AG10803 (cell line): ENCODE measurements at places on chromosomes 1 and 21.

DNA sequence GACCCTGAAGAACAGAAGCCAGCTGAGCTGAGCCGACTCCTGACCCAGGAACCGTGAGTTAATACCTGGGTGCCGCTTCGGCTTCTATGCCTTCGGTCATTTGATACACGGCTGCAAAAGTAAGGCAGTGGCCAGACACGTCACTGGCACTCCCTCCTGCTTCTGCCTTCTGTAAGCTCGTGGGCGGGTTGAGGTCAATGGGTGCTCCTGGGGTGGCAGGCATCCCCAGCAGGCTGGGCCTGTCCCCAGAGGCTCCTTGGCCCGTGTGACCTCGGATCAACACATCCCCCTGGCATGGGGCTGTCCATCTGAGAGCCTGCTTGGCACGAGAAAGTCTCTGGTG is 35.7 kb upstream of the COL6A1 start:
- DNase-seq: no peak

- DNase-seq: peak; percentile 29
Observed at GRCh38 chr1:246302711-246303317, 204.3 kb downstream of the SMYD3 start.

DNA sequence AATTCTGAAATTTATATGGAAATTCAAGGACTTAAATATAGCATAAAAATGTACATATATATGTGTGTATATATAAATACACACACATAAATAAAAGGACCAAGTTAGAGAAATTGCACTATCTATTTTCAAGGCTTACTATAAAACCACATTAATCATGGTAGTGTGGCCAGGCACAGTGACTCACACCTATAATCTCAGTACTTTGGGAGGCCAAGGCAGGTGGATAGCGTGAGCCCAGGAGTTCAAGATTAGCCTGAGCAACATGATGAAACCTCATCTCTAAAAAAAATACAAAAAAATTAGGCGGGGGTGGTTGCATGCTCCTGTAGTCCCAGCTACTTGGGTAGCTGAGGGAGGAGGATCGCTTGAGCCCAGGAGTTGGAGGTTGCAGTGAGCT is 171.4 kb upstream of the GORAB start:
- no peak for DNase-seq

- DNase-seq: peak; percentile 48
Observed at GRCh38 chr1:28258628-28259251, 578 bp upstream of the SESN2 start.

DNA sequence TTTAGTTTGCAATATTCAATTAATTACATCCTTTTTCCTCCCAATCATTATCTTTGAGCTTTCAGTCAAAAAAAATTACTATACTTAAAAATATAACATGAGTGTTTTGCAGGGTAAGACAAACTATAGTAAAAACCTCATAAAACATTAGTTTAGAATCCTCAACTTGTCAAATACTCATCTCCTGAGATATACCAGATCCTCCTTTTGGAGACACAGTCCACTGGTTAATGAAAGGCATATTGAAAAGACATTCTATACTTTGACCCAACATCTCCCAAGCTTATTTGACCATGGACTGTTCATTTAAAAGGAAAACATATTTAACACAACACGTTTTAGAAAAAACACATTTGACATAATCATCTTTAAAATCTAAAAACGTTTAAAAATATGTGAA is 52.8 kb downstream of the NRIP1 start:
- no peak for DNase-seq

GRCh38 chr1:30756206-30756544 is 1.4 kb downstream of the LAPTM5 start:
- DNase-seq: no peak

DNA sequence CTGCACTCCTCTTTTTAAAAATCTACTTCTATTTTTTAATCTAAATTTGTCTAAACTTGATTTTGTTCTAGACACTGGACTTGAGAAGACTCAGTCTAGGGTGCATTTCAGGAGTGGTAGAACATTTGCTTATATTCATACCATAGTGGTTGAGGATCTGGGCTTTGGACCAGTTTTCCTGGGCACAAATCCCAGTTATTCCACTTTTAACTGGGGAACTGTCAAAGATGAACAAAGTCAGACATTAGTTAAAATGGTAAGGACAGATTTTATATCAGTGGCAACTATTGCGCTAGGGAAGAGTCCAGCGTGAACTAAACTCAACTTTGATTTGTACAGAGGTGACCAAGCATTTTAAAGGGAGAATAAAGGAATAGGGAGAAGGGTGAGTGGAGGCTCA is 102.4 kb downstream of the FMN2 start:
- peak; percentile 91 for DNase-seq

GRCh38 chr1:97833881-97834280 is 87.0 kb downstream of the DPYD start:
- DNase-seq: no peak

DNA sequence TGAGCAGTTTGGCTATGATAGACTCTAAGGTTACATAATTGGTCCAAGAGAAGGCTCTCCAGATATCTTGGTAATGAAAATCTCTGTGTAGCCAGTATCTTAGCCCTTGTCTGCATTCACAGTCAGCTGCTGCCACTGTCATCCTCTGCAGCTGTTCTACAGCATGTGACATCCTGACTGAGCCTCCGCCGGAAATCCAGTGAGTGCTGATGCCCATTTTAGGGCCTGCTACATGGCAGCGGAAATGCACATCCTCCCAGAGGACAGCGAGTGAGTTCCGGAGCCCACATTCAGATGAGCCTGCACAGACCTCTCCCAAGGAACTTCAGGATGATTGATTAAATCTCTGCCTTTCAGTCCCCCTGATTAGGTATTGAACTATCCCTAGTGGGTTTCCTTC is 237.1 kb downstream of the HHIPL2 start:
- no peak for DNase-seq

- no peak for DNase-seq
Observed at GRCh38 chr1:75796376-75797272, at the start of gene MSH4. TSS of gene MSH4 (plus strand) at chr1:75796882. CDS start at chr1:75796986, 104 bp downstream.

DNA sequence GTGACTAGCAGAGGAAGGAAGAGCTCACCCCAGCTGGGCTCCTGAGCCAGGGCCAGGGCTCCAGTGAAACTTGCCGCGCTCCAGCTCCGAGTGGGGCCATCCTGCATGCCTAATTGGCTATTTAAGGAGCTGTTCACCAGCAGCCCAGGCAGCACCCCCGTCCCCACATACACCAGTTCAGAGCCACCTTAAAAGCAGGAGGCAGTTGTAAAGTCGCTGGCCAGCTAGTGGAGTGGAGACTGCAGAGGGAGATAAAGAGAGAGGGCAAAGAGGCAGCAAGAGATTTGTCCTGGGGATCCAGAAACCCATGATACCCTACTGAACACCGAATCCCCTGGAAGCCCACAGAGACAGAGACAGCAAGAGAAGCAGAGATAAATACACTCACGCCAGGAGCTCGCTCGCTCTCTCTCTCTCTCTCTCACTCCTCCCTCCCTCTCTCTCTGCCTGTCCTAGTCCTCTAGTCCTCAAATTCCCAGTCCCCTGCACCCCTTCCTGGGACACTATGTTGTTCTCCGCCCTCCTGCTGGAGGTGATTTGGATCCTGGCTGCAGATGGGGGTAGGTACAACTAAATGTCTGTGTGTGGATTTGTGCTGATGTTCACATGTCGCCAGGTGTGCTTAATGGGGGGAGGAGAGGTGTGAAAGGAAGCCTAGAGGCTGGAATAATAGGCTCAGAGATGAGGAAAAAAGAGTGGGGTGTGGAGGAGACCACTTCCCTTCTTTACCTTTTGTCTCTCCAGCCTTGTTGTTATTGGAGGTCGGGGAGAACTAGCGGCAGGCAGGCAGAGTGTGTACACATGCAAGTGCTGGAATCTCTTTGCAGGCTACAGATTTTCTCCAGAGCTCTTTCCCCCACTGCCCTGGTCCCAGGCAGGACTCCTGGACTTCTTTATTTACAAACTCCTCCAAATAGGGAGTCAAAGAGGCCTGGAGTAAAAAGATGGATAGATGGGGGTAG is at the start of gene CA14:
Gene CA14 (plus strand): TSS at position 151 of the 962 bp plus-strand sequence. CDS start 355 bp downstream, at position 506.
- DNase-seq: no peak

- DNase-seq: peak; percentile 29
Observed at GRCh38 chr1:27388337-27389005, 4.0 kb upstream of the GPR3 start.

DNA sequence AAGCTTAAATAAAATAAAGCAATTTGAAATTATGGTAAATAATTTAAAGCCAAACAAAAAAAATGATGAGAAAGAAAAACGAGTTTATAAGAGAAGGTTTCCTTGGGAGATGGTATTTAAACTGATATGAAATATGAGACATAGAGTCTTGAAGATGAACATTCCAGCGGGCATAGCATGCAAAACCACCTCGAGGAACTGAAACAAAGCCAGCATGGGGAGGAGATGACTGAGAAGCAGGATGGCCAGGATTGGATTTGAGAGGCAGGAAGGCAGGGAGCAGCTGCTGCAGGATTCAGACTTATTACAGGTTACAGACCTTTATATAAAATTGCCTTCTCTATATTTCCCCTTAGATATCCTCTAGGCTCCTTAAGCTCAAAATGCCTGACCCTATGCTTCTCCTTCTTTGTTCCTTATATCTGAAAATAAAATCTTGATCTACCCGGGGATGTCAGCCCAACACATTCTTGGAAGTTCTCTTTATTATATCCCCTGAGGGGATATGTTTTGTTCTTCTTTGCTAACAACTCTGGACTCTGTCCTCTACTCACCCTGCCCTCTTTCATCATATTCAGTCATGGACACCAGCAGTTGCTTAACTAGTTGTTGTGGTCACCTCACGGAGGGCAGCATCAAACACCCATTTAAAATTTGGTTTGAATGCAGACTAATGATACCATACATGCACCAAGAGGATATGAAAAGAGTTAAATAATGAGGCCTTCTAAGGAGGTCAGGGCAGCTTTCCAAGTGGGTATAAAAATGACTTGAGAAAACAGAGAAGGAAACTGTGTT is 719.1 kb upstream of the B3GALT2 start:
- DNase-seq: no peak

DNA sequence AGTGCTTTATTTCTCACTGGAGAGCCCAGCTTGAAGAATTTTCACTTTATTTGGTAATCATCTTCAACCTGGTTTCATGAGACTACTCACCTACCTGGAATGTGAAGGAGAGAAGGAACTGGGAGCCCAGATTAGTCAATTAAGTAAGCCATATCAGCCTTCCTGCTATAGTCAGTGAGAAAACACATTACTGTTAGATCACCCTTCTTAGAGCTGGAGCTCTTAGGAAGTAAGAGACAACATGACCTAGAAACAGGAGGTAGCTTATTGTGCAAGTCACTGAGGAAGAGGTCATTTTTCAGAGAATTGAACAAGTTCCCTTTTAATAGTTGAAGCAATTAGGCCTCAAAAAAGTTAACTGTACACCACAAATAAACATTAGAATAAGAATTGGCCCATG is 49.2 kb upstream of the TEKT2 start:
- peak; percentile 45 for DNase-seq

GRCh38 chr1:200945111-200945510 is 50.4 kb downstream of the INAVA start:
- DNase-seq: no peak

DNA sequence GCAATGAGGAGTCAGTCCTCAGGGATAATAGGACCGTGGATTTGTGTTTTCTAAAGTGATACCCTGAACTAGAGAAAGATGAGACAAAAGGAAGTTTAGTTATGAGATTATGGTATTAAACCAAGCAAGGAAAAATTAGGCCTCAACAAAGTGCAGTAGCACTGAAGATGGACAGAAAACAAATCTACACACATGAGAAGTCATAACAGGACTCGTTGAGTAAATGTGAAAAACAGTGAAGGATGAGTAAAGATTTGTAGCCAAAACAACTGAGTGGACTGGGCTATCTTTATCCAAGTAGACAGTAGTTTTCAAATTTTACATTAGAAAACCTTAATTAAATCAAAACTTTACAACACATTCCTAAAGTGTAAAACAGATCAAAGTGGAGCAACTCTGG is 15.0 kb downstream of the EPRS1 start:
- DNase-seq: no peak

DNA sequence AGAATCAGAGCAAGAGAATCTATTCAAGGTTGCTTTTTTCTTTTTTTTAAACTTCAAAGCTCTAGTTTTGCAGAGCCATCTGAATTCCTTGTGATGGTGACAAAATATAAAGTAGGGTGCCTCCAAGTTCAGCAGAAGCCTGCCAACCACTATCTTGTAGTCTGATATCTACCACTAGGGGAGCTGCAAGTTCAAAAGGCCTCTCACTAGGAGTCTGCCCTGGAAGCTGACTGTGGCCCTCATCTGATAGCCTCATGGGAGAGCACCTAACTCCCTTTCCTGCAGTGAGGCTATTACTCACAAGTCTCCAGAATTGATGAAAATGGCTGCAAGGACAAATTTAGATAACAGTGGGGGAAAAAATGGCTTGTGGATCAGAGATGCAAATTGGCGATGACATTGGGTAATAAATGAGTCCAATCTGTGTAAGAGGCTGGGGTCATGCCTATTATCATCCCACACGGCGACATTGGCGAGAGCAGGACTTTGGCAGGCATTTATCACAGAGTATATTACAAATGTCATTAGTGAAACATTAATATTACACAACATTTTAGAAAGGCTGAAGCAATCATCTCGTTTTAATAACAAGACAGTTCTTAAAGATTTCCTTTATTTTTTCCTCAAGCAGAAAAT is 10.7 kb upstream of the ZP4 start:
- no peak for DNase-seq

GRCh38 chr1:154306151-154306550 is 14.7 kb upstream of the AQP10 start:
- DNase-seq: peak; percentile 86

- no peak for DNase-seq
Observed at GRCh38 chr21:32070676-32071330, 198.0 kb downstream of the HUNK start.

DNA sequence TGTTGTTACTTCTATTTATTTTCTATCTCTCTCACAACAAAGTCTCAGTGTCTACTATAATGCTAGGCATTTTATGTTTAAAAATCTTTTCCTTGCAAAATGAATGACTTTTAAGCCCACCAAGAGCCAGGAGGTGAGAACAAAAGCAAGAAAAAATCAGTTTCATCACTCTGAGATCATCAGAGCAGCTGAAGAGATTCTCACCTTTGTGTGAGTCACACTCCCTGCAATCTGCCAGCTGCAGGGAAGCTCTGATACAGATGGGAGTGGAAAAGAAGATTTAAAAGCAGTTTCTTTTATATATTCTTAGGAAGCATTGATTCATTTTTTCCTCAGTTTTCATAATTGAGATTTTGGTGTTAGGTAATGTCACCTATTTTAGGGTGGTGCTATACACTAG is 107.6 kb downstream of the LHX9 start:
- DNase-seq: no peak

GRCh38 chr1:109669246-109669948 is 1.5 kb downstream of the GSTM2 start:
- no peak for DNase-seq
